ENCODE measurements at places on chromosomes 5 and 9.
A peak's percentile ranks its signal among the peaks of the same experiment; 100 is the strongest.

DNA sequence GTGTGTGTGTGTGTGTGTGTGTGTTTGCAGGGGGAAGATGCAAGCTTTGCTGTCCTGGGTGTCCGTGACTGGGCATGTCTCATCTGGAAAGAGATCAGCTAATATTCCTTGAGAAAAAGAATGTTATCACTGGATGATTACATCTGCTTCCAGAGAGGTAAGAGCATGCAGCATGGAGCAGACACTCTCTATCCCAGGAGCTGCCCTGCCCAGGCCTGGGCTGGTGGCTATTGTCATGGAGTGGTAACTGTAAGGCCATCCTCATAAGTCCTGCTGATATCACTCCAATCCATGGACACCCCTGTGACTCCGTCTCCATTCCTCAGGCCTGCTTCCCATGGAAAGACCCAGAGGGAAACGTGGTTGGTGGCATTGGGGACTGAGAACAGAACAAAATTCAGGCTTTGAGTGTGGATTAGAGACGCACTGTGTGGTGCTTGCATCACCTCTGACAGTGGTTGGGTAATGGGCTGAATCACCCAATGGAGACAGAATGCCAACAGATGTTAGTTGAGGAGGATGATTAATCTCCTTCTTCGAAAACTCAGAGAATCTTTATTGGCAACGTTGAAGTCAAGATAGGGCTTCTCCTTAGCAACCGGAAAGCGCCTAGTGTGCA, 52.0 kb upstream of the KCNIP1 start:
- DNase-seq = peak; percentile 55

DNA sequence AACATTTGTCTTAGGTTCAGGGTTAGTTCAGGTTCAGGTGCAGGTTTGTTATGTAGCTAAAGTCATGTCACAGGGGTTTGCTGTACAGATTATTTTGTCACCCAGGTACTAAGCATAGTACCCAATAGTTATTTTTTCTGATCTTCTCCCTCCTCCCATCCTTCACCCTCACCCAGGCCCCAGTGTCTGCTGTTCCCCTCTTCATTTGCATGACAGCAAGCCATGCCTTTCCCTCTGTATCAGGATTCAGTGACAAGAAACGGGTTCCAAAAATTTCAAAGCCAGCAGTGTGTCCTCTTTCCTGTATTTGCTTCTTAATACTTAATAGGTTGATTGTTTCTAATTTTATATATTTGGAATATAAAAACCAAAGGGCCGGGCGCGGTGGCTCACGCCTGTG, 330.8 kb upstream of the SGCD start:
- DNase-seq = no peak

- no peak for DNase-seq
Observed at GRCh38 chr9:125885405-125886034, 138.3 kb downstream of the PBX3 start.

- DNase-seq = no peak
Observed at GRCh38 chr5:132383261-132383660, 13.8 kb downstream of the SLC22A5 start.

- DNase-seq = no peak
Observed at GRCh38 chr9:89430995-89431394, 66.9 kb downstream of the SEMA4D start.

GRCh38 chr9:76610011-76610352, 151.0 kb downstream of the GCNT1 start:
- DNase-seq = peak; percentile 92

DNA sequence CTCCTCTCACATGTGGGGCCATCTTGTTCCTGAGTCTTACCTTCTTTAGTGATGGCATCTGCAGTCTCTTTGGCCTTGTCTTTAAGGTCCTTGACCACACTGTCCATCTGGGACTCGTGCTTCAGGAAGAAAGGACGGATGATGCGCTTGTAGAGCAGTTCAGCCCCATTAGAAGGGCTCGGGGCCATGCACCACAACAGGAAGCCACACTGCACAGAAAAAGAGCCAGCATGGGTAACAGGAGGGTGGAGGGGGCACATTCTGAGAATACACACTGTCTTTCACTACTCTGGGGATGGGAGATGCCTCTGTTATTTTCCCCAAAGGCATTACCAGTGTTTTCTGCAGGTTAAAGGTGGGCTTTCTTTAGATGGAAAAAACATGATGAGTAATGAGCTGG, 25.9 kb downstream of the SRP19 start:
- no peak for DNase-seq

DNA sequence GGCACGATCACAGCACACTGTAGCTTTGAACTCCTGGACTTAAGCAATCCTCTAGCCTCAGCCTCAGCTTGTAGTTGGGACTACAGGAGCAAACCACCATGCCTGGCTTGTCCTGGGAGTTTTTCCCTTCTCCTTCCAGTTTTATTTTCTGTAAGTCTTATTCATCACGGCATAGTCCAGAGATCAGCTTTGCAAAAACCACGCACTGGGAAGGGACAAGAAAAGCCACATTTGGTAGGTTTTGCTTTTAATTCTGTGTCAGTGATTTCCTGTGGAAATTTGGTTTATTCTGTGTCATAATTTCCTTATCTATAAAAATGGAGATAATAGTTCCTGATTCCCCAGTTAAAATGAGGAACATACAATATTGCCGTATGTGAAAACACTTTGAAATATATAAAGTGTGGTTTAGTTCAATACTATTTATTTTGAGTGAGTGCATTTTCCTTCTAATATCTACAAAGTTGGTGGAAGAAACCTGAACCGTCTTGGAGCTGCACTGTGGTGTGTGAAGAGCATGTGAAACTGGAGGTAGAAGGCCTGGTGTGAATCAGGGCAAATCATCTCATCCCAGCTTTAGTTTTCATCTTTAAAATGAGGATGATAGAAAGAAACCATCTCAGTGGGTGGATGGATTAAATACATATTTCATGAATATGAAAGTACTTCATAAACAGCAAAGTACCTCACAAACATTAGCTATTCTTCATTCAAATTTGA, 92.8 kb upstream of the ELL2 start:
- DNase-seq = no peak

- DNase-seq = no peak
Observed at GRCh38 chr5:73946919-73947602, 321.1 kb downstream of the ARHGEF28 start.

GRCh38 chr5:161471211-161471950, 75.1 kb downstream of the GABRB2 start:
- DNase-seq = no peak

- no peak for DNase-seq
Observed at GRCh38 chr5:97063251-97063650, 79.2 kb downstream of the LIX1 start.

DNA sequence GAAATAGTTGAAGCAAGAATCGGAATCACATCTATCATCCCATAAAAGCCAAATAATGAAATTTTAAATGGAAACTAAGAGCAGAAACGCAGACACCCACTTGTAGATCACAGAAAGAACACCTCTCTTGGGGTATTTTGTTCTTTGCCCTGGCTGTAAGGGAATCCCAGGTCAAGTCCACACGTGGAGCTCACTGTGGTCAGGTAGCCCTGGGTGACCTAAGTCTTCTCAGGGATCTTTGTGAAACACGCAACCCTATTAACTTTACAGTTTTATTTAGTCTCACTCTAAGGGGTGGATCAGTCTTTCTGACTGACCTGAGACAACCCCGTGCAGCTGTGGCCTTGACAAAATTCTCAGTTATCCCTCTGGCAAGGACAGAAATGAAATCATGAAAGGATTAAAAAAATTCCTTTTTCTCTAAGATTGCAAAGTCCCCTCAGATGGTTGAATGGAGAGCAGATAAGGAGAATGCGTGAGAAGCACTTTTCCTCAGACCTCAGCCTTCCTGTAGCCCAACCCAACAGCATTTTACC, 111.6 kb downstream of the NREP start:
- no peak for DNase-seq

- DNase-seq = no peak
Observed at GRCh38 chr5:20105915-20106314, 117.9 kb upstream of the CDH18 start.

DNA sequence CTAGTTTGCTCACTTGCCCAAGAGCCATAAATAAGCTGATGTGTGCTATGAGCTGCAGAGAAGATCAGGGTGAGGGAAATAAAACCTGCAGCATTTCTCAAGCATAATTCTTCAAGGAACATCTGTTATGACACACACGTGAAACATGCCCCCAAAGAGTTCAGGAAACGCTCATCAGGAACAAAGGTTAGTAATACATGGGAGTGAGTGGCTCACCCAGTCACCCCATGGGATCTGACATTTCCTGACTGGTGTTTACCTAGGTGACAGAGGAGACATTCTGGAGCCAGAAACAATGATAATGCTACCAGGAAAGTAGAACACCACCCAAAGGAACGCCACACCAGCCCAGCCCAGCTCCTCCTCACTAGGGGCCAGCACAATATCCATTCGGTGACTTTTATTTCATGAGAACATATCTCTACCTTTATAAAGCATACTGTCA, 66.0 kb downstream of the FRMD3 start:
- DNase-seq = no peak

DNA sequence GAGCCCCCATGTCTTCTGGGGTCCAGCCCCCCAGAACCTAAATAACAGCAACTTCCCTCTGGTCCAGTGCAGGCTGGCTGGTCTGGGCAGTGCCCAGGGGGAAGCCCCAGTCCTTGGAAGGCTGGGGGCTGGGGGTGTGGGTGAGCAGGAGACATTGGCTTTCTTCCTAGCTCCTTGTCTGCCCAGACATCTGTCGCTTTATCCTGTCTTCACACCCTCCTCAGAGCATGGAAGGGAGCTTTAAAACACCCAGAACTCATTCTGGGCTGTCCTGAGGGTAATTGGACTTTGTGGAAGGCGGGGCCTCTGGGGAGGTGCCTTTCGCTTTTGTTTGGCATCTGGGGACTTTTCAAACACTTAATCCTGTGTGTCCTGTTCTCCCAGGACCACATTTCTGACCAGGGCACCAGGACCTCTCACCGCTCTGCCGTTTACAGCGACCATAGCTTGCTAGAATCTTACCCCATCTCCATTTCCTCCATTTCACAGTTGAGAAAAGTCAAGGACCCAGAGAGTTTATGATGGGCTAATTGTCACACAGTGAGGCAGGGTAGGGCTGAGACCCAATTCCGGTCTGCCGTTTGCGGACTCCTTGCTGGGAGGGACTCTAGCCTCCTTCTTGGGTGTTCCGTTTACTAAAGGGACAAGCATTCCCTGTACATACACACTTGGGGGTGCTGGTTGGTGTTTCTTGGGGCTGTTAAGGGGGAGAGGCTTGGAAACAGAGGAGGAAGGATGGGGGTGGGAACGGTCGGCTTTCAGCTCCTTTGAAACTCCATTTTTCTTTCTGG, 1.1 kb downstream of the GSN start:
- no peak for DNase-seq

DNA sequence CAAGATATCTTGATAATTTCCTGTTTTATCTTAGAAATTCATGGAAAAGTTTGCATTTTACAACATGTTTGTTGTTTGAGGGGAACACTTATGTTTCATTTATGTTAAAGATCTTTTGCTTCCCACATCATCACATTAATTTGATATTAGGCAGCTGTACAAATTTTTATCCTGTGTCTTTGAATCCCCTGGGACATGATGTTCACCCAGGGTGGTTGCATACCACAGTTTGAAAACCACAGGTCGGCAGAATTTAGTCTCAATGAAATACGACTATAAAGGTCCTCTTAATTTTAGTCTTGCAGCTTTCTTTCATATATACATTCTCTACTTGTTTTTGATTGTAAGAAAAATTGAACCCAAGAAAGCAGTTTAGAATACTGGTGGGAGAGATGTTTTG, 3.7 kb downstream of the NAA35 start:
- no peak for DNase-seq

DNA sequence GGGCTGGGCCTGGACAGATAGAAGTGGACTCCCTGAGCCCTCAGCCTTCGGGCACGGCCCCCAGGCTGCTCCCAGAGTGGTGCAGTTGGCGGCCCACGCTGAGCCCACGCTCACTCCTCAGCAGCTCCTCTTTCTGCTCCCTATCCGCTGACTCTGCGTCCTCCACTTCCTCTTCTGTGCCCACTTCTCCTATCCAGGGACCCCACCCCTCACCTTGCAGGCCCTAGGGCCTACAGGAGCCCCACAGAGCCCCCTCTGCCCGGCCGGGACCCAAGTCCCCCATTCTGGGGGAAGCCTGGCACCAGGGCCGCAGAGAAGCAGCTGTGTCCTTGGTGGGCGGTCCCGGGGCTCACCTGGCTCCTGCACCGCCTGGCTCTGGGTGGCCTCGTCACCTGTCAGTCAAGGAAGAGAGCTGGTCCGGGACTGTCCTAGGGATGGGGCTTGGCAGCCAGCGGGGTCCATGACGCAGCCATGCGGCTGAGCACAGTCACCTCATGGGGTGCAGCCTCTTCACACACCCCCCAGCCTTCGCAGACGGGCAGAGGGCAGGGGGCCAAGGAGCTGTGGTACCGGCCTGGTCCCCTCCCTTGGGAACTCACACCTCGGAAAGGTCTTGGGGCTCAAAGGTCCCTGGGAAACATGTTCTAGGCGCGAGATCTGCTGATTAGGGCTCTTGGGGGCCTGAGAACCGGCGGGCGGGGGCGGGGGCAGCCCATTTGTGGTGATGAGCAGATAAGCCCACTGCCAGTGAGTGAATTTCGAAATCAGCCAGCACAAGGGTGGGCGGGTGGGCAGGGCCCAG, 5.4 kb upstream of the NRARP start:
- no peak for DNase-seq
